ENCODE measurements at places on chromosomes 12 and 14.

DNA sequence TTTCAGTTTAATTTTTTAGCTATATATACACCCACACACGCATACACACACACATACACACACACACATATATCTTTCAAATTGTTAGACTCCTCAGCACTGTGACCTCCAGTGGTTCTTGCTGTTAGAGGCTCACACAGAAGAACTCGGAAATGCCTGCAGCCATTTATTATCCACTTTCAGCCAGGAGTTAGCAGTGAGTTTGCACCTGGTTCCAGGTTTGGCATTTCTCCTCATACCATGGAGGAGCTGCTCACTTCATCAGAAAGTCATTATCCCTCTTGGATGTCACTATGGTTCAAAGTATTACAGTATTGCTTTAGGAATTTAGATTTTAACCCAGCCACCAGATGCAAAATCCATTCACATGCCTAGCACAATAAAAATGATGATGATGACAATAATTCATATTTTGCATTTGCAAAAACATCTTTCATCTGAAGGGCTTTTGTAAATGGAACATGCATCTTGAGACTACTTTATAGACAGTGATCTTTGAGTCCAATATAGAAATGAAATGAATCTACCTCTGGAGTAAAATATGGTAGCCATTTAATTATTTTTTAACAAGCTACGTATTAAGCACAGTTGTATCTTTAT lies 42.3 kb downstream of the NPAS3 start:
- DNase-seq: no peak

GRCh38 chr12:124938587-124938986 lies 24.1 kb upstream of the UBC start:
- no peak for DNase-seq

DNA sequence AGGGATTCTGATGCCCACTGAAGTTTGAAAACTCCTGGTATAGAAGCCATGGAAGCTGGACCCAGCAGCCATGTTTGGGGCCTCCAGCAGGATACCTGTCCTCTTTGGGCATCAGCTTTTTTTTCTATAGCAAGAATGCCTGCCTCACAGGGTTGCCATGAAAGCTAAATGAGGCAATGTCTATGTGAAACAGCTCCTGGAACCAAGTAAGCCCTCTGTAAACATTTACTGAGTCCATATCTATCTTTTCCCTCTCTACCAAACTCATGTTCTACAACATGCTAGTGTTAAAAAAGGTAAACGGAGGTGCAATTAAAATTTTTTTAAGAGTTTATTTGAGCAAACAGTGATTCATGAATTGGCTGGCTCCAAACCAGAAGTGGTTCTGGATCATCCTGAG lies 28.6 kb downstream of the FLVCR2 start:
- DNase-seq: no peak

DNA sequence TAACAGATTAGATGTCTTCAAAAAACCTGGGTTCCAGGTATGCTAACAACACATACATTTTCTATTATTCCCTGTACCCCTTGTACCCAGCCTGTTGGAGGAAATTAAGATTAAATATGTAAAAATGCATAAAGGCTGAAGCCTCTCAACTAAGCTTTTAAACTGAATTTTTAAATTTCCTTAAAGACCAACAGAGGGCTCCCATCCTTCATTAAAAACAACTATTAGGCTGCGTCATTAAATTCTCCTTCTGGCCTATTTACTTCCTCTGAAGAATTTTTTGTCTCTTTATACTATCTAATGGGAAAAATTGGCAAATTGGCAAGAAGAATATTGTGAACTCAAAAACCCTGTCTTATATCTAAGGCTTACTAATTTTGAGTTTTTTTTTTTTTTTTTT lies 21.8 kb downstream of the SENP1 start:
- no peak for DNase-seq

- no peak for DNase-seq
These were observed 84.7 kb upstream of the FRMD6 start for GRCh38 chr14:51566831-51567582.

- no peak for DNase-seq
These were observed 178.6 kb downstream of the BCAT1 start for GRCh38 chr12:24770334-24770733.

- DNase-seq: no peak
These were observed 8.4 kb upstream of the HHIPL1 start for GRCh38 chr14:99636487-99636886.
